ENCODE measurements at places on chromosomes 11 and 22. TPM values are rescaled to one million over a fixed set of nuclear protein-coding genes. Genes with fewer than 3 reads are reported as not detected.

DNA sequence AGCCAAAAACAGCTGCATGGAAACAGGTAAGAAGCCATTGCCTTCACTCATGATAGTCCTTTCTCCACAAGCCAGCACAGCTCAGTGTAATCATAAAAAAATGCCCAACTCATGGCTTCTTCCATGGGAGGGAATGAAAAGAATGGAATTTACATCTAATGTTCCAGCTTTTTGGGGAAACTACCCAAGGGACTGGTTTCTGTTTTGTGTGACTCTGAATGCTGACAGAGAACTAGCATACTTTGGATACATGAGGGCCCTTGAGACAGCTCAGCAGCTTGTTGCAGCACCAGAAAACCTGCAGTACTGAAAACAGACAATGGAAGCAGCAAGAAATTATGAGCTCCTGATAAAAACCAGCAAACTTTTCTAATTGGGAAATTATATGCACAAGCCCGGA, 24.2 kb upstream of the HORMAD2 start:
- no peak for DNase-seq

- no peak for DNase-seq
Measured at GRCh38 chr22:39151329-39151975, 1.0 kb downstream of the CBX7 start.

DNA sequence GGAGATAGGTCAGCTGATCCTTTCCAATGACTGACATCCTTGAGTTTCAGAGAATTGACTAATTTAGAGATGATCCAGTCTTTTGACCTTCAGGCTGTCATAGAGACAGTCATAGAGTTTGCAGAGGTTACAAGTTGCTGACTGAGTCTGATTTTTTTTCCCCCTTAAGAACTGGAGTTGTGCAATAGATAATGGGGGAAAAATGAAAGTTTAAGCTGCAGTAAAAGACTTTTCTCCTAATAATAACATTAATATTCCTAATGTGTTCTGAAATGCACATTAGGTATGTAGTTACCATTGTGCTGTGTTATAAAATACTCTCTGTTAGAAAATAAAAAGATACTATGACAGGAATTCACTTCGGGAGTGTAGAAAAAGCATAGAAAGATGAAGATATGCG, 876.9 kb upstream of the RAG2 start:
- DNase-seq: no peak

- no peak for DNase-seq
Measured at GRCh38 chr11:10746871-10747270, 4.2 kb upstream of the CTR9 start.

Gene NRXN2
- 0.15 TPM for total RNA-seq

Gene VSTM5
- total RNA-seq: not detected

Gene BBOX1
- total RNA-seq: not detected

Data from Panc1 (cell line).